ENCODE measurements at places on chromosomes 11 and 22.

GRCh38 chr11:72222106-72222891 lies 2.3 kb upstream of the INPPL1 start:
- no peak for DNase-seq

GRCh38 chr11:47147250-47147649 lies 29.4 kb downstream of the ARFGAP2 start:
- DNase-seq: no peak

GRCh38 chr11:31422703-31423102 lies 53.0 kb downstream of the DNAJC24 start:
- no peak for DNase-seq

DNA sequence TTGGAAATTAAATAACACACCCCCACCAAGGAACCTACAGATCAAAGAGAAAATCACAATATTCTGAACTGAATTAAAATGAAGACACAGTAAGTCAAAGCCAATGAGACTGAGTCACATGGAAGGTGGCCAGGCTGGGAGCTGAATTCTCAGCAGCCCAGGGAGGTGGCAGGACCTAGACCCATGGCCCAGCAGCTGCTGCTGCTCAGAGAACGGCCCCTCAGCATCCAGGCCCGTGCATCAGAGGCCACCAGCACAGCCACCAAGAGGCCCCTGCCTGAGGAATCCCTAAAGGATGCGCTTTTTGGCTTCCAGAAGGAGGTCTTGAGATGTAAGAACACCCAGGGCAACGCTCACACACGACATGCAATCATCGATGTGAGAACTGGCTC lies 35.0 kb downstream of the TBX1 start:
- no peak for DNase-seq

DNA sequence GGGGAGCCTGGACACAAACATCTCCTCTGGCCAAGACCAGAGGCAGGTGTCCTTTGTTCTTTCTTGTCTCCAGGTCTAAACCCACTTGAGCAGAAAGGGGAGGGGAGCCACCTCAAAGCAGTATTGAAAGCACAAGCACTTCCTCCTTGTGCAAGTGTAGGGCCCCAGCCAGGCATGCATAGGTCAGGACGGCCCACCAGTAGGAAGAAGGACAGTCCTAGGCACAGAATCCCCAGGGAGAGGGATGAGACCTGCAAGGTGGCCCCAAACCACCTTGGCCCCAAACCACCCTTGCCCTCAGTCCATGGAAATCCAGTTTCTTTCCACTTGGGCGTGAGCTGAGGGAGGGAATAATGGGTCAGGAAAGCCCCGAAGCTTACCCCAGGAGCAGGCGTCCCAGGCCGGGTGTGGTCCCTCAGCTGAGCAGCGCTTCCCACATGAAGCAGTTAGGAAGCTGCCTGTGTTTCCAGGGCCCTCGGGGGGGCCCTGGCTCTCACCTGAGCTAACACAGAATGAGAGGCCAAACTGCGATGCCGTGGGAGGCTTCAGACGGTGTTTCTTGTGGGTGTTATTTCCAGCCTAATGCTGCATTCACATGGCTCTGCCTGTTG lies 20.4 kb upstream of the IGSF9B start:
- DNase-seq: no peak

DNA sequence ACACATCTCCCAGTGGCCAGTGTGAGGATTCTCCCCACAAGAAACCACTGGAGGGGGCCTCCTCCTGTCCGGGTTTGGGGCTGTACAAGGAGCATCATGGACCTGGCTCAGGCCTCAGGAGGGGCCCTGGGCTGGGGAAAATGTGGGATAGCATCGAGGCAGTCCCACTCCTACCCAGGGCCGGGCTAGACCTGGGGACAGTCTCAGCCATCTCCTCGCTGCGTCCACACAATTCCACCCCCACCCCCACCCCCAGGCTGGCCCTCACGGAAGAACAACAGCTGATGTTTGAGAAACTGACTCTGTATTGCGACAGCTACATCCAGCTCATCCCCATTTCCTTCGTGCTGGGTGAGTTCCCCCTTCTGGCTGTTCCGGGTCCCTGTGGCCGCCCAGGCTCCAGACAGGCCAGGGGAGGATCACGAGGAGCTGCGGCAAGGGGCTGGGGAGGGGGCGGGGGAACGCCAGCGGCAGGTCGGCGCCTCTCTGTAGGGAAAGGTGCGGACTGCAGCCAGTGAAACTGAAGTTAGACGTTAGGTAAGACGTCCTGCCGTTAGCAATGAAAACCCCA lies 4.8 kb downstream of the BEST1 start:
- peak; percentile 52 for DNase-seq

- no peak for DNase-seq
These were observed 122.6 kb upstream of the SORL1-AS1 start for GRCh38 chr11:121575250-121575962.

DNA sequence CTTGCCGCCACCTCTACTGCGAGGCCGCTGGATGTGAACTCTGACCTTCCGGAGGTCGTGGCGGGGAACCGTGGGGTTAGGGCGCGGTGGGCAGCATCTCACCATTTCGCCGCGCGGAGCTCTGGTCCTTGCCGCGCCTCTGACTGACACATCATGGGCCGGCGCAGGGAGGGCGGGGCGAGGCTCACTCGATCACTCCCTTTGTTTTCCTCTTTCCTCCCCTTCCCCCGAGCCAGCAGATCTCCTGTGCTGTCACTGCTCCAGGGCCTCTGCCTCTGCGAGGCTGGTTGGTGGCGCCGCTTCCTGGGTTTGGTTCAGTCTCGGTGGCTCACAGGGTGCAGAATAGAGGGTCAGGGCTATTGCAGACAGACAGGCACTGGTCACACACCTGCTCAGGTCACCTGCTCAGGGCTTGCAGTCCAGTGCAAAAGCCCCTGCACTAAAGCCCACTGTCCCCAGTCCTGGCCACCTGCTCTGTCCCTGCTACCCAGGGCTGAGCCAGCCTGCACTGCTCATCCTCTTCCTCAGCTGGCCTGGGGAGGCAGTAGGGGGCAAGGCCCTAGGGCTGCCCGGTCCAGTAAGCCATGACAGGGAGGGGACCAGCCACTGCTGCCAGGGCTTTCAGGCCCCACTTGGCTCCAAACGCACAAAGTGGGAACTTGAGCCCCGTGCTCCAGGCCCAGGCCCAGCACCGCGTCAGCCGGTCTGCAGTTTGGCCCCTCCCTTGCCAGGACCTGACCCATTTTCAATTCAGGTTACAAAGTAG lies 36.2 kb downstream of the PISD start:
- peak; percentile 69 for DNase-seq

GRCh38 chr11:80417681-80418080 lies 976.9 kb upstream of the TENM4 start:
- no peak for DNase-seq

DNA sequence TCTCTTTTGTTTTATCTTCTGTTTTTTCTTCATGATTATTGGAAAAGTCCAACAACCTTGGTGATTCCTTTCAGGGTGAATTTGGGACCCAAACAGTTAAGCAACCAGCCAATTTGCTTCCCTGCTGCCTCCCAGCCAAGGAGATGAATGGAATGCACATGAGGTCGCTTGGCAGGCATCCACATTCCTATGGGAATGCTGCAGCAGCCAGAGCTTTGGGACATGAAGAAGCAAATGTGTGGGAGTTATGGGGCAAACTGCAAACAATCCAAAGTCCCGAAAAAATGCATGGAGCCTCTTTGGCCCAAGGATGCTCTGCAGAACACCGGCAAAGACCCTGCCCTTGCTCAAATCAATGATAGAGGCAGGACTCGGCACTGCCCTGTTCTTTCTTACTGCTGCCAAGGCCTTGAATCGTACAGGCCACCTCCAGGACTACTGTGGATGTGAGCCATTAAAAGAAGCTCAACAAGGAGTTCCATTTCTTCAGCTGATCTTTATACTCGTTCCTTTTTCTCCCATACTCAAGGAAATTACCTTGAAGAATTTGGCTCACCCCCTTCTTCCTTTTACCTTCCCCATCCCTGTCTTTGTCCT lies 117.3 kb upstream of the TEAD1 start:
- DNase-seq: no peak

All from nephron progenitor cell (in vitro differentiated cells).